Renal pelvis (tissue), 12 donors: ENCODE measurements at places on chromosomes 7 and 10.

GRCh38 chr10:128526791-128527375 is 400.7 kb upstream of the MKI67 start:
- DNase-seq = peak; percentile 92

DNA sequence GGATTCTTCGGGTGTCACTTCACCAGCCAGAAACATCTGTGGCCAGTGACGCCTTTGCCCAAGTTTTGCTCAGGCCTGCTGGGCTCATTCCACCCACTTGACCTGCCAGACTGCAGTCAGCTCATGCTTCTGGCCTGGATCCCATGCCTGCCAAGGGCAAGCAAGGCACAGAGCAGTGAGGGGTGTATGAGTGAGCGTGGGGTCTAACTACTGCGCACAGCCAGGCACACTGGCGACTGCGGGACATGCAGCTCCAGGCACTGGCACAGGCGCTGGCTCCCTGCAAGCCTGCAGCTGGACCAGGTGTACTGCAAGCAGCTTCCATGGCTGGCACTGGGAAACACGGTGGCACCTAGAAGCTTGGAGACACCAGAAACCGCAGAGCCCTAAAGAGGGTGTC is 80.1 kb downstream of the MTERF1 start:
- DNase-seq = no peak

- peak; percentile 51 for DNase-seq
Measured at GRCh38 chr7:101729241-101729883, 88.1 kb upstream of the CUX1 start.

- DNase-seq = peak; percentile 14
Measured at GRCh38 chr7:127393368-127394058, 1.0 kb upstream of the ZNF800 start.

GRCh38 chr10:45660876-45661411 is 11.6 kb downstream of the ZFAND4 start:
- no peak for DNase-seq

DNA sequence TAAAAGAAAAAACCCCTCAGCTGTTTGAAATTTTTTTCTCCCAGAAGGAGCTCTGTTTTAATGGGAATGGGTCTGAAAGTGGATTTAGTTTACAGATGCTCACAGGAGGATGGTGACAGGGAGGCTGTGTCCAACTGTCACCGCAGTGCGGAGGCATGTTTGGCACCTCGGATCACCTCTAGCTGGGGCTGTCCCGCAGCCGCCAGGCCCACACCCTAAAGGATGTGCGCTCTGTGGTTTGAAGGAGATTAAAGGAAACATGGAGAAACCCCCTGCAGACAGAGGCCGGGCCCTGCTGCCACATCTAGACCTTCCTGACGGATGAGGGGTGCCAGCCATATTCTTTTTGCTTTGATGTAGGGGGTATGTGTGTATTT is 160.6 kb downstream of the DNAJB6 start:
- no peak for DNase-seq

- DNase-seq = no peak
Measured at GRCh38 chr10:92052088-92052487, 128.5 kb downstream of the BTAF1 start.

GRCh38 chr10:132446661-132447445 is 49.9 kb downstream of the PWWP2B start:
- DNase-seq = peak; percentile 69

DNA sequence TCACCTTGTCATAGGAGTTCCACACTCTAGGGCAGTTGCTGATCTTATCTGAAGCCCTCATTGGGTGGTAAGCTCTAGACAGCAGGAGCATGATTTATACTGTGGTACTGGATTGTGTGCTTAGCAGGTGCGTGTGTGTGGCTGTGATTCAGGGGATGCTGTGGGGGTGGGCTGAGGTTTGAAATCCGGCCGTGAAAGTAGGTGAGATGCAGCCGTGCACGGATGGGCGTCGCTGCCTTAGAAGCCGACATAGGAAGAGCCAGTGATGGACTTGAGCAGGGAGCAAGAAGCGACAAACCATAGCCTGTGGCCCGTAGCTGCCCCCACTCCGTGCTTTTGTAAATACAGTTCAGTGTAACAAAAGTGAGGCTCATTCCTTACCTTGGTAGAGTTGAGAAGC is 38.2 kb downstream of the PROSER2 start:
- no peak for DNase-seq

GRCh38 chr10:17179002-17179401 is 22.5 kb downstream of the TRDMT1 start:
- no peak for DNase-seq

- DNase-seq = no peak
Measured at GRCh38 chr10:488081-488932, 201.2 kb downstream of the DIP2C start.

DNA sequence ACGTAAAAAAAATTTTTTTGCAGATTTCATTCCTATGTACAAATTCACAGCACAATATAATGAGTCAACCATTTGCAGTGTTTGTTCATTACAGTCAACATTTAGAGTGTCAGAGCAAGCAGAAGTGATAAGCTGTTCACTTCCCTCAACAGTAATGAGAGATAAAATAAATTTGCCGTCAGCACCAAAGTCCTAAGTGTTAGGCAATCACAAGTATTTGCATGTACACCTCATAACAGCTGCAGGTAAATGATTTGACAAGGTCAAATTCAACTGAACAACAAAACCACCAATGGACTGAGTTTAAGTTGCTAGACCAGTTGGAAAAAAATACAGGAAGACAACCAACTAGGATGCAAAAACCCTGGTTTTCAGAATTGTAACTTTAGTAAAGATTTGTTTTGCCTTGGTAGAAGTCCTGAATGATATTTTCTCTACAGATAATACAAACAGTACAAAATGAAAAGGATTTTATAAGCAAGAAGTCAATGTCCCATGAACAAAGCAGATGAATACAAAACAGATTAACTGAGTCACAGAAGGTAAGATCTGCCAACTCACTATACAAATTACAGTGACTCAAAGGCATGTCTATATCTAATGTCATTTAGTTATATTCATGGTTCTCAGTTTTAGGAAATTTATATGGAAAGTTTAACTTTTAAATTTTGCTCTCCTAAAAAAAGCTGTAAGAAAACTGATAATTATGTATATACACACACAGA is 10.4 kb downstream of the RAPGEF5 start:
- DNase-seq = no peak

GRCh38 chr10:30374353-30374752 is 25.3 kb upstream of the MTPAP start:
- DNase-seq = no peak

- DNase-seq = no peak
Measured at GRCh38 chr10:19531324-19531723, 284.9 kb upstream of the PLXDC2 start.

- DNase-seq = no peak
Measured at GRCh38 chr7:5824297-5824610, 42.8 kb upstream of the RNF216 start.

- DNase-seq = no peak
Measured at GRCh38 chr7:36082910-36083309, 70.1 kb upstream of the EEPD1 start.

DNA sequence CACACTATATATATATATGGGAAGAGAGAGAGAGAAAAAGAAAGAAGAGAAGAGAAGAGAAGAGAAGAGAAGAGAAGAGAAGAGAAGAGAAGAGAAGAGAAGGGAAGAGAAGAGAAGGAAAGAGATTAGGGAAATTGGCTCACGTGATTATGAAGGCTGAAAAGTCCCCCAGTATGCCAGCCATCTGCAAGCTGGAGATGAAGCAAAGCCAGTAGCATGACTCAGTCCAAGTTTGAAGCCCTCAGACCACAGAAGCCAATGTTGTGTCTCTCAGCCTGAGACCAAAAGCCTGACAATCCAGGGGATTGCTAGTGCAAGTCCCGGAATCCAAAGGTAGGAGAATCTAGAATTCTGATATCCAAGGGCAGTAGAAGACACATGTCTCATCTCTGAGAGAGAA is 206.3 kb upstream of the PRSS1 start:
- no peak for DNase-seq

- no peak for DNase-seq
Measured at GRCh38 chr10:24814568-24815313, 91.1 kb upstream of the ARHGAP21 start.

DNA sequence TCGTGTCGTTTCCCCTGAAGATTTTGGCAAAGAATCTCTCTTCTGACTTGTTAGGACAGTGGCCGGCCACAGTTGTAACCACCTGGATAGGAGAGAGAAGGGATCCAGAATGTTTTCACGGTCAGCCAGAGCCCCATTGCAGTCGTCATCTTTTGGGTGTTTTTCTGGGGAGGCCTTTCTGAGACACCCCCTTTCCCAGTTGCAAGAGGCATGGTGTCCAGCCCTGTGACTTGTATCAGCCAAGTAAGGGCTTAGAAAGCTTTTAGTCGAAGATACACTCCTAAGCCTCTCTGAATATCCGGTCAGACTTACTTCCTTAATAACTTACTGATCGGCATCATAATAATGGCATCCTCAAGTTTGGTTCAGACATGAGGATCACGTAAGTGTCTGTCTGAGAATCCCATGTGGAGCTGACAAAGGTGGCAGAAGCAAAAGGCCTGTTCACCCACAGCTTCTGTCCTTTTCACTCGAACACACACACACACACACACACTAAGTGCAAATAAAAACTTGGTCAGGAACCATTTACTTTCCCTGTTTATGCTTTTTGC is 435.7 kb upstream of the GALNT17 start:
- no peak for DNase-seq

DNA sequence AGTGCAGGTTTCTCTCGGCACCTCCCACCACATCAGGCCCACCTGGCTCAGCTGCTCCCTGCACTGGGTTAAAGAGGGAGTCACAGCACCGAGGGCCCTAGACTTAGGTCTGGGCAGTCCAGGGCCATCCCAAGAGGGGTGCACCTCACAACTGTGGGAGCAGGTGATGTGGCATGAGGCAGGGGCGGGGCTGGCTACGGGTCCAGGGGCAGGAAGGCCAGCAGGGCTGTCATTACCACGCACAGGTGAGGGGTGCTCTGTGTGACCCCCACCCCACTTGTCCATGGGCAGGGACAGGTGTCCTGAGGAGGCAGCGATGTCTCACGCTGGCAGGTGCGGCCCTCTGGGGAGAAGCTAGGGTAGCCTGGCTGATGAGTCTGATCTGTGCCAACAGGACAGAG is 40.5 kb upstream of the DPYSL4 start:
- DNase-seq = no peak

- DNase-seq = no peak
Measured at GRCh38 chr10:92011560-92012214, 88.1 kb downstream of the BTAF1 start.

DNA sequence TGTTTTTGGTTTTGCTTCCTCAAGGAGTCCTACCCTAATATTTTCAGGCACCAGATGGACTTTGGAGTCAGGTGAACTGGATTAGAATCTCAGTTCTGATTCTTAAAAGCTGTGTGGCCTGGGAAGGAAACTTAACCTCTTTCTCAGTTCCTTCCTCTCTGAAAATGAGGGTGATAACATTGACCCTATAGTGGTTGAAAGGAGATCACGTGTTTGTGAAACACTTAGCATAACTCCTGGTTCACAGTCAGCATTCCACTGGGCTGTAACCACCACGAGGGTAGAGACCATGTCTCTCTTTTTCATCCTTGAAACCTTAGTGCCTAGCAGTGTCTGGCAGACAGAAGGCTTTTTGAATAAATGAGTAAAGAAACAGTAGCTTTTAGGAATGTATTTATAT is 16.7 kb downstream of the LSMEM1 start:
- DNase-seq = no peak

DNA sequence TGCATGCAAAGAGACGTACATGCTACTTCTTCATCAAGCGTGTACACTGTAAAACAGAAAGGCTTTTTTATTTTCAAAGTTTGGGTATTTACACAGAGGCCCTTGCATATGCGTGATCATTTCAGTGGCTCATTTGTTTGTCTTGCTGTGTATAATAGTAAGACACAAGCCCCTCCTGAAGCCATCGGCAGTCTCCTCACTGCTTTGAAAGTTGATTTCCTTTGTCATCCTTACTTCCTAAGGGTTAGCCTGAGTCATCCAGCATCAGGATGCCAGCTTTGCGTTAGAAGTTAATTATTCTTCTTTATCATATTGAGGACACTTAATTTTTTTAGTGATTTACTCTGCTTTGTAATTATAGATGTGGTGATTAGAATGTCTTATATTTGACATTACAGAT is 72.5 kb upstream of the CTBP2 start:
- no peak for DNase-seq

DNA sequence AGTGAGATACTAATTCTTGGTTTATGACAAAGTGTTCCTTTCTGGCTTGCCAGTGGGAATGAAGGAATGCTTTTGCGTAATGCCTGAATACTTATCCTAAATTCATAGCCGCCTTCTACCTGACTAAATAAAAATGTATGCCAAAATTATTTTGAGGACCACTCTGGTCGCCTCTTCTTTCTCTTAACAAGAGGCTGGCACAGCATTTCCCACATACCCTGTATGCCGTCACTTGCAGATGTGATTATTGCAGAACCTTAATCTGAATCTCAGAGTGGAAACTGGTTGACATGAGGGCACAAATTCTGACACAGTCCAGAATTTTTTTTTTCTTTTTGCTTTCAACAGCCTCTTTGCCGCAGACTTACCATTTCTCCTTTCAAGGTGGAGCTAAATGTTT is 124.6 kb upstream of the GLCCI1 start:
- DNase-seq = no peak

GRCh38 chr7:79593866-79594301 is 140.4 kb upstream of the MAGI2 start:
- DNase-seq = no peak

DNA sequence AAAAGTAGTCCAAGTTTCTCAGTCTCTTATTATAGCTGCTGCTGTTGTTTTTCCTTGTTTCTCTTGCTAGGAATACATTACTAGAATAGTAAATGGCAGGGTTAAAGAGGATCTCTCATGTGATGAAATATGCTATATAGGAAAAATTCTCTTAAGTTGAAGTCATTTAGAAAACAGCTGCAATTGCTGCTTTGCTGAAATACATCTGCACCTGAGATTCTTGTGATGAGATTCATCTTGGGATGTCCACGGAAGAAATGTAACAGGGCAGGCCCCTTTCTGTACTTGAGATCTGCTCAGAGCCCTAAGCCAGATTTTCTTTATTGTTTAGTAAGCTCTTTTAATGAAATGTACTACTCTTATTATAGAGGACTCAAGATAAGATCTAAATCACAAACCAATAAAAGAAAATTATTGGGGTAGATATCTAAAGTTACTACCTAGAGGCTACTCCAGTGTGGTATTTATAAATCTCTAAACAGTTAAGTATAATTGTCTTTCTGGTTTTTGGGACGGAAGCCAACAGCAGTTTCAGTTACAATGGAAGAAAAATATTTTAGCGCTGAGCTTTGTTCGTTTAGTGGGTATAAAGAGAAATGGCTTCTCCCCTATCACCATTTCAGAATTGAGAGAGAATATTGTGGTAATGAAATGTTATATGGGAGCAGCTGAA is 701.5 kb downstream of the KCNMA1 start:
- DNase-seq = no peak

DNA sequence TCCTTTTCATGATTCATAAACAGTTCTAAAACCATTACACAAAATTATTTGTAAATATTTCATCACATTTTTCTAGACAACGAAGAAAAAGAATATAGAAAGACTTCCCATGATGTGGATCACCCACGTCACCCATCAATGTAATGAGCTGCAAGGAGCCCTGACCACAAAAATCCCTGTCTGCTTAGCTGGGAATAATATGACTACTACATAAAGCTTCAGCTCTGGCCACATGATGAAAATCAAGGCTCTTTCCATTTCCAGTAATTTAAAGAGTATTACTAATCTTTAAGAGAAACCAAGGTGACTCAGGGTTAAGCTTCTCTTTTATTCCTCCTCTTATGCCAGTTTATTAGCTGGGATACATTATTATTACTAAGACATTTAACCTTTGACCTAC is 180.8 kb upstream of the CACNA2D1 start:
- DNase-seq = no peak

- no peak for DNase-seq
Measured at GRCh38 chr10:1043532-1043995, 5.4 kb downstream of the IDI1 start.

GRCh38 chr7:157993406-157994105 is 594.1 kb downstream of the PTPRN2 start:
- no peak for DNase-seq
